ENCODE measurements at places on chromosomes 5 and 9.

GRCh38 chr5:18010053-18010452 lies 375.8 kb downstream of the TAF11L14 start:
- no peak for DNase-seq

- DNase-seq, result no peak
Observed at GRCh38 chr9:108040783-108041182, 551.2 kb upstream of the KLF4 start.

GRCh38 chr5:171401167-171401947 lies 13.7 kb downstream of the NPM1 start:
- no peak for DNase-seq

DNA sequence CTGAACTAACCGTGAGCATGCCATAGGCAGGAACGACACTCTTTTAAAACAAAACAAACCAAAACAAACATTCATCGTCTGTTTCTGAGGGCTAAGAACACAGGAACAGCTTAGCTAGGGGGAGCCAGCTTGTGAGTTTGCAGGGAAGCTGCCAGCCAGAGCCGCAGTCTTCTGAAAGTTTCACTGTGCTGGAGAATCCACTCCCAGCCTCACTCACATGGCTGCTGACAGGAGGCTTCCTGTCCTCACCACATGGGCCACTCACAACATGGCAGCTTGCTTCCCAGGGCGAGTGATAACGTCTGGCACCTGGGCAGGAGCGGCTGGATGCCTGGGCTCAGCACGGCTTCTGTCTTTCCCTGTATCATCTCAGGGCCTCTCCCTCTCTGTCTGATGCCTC lies 275.2 kb downstream of the MSX2 start:
- no peak for DNase-seq

- DNase-seq, result no peak
Observed at GRCh38 chr9:36222449-36222848, 31.7 kb downstream of the CLTA start.

- DNase-seq, result no peak
Observed at GRCh38 chr5:154278186-154278585, 87.7 kb downstream of the GALNT10 start.

DNA sequence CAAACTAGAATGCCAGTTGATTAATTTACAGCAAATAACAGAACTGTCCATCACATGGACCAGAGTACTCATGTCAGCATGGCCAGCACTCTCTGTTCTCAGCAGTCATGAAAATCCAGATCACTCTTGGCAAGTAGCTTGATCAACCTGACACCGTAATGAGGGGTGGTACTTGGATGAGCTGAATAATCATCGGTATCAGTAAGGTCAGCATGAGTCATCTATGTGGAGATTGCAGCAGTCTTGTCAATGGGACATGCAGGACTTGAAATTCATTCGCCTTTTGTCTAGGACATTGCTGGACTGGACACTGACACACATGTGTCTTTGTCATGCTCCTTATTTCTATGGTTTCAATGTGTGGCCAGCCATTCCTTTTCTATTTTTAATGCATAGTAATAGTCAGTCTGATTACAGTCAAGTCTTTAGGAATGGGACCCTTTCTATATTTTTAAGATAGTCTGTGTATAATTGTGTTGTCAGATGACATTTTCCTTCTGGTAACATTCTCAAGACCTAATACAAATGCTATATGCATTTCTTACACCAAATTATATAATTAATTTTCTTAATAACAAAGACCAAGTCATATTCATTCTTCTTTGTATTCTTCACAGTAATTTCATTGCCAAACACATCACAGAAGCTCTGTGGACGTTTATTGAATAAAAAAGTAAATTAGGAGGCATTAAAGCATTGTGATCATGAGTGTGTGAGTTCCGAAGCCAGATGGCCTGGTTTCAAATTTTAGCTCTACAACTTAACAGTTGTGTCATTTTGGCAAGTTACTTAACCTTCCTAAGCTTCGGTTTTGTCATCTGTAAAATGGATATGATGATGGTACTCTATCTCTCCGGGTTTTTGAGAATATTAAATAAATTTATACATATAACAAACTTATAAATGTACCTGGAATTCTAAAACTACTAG lies 57.4 kb downstream of the ADAMTSL1 start:
- no peak for DNase-seq

DNA sequence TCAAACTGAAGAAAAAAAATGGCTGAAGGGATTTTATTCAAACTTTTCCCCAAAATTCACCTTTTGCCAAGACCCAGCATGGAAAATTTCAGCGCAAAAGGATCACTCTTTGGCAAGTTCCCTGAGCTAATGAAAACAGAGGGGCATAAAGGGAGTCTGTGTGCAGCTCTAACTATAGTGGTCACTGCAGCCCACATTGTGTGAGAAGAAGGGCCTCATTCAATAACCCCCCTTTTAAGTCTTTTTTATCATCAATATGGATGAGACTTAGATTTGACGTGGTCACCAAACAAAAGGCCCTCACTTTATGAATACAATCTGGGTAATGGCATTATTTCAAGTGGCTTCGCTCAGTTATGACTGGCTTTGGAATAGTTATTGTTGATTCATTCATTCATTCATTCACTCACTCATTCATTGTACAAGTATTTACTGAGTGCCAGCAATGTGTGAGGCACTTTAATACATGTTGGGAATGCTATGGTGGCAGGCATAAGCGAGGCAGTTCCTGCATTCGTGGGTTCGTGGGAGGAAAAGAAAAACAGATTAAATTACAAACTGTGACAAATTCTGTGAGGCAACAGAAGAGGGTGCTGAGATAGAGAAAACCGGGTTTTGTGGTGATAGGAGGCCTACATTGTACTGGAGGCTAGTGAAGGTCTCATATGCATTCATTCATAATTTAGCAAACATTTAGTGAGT lies 145.7 kb upstream of the KLF4 start:
- DNase-seq, result no peak

DNA sequence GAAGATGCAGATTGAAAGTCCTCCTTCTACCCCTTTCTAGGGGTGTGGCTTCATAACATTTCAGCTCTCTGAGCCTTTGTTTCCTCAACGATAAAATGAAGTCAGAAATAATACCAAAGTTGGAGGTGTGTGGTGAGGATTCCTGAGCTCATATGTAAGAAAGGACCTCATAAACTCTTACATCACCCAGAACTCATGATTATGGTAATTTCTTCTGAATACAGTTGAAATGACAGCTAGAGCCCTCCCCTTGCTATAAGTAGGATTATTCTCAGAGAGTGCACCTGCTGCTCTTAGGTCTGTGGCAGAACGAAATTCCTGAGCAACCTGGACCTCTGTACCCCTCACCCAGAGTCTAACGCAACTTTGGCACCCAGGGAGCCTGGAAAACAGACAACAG lies 291.4 kb upstream of the KLF4 start:
- DNase-seq, result no peak

DNA sequence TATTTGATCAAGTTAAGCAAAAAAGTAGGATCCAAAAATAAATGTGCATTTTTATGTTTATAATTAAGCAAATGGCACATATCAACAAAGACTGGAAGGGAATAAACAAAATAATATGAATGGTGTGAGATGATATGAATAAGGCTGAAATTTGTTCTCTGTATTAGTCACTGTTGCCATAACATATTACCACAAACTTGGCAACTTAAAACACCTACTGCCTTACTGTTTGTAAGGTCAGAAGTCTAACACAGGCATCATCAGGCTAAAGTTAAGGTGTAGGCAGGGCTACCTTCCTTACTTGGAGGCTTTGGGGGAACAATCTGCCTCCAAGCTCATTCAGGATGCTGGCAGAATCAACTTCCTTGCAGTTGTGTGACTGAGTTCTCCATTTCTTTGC lies 19.3 kb downstream of the PGGT1B start:
- DNase-seq, result no peak

GRCh38 chr9:82080265-82080664 lies 91.7 kb downstream of the SPATA31D1 start:
- DNase-seq, result no peak

DNA sequence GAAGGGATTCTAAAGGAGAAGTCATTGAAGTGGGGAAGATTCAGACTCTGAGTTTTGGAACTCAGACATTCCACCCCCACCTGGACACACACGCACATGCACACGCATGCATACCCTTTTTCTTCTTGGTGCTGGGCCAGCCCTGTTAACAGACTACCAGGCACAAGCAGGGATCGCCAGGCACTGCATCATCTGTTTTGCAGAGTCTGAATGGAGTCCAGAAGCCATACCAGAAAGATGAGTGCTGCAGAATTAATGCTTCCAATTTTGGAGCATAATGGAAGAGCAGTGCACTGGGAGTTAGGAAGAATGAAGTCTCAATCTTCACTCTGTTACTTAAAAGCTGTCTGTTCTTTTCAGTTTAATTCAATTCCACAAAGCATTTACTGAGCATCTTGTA lies 95.5 kb downstream of the PDE8B start:
- no peak for DNase-seq

DNA sequence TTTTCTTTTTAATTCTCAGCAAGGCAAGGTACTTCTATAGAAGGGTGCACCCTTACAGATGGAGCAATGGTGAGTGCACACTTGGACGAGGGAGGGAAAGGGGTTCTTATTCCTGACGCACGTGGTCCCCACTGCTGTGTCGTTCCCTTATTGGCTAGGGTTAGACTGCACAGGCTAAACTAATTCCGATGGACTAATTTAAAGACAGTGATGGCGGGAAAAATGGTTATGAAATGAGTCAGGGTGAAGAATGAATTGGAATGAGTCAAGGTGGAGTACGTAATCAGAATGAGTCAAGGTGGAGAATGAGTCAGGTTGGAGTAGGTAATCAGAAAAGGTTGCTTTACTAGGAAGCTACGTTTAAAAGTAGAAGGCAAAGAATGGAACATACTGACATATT lies 2.1 kb upstream of the HMGCS1 start:
- no peak for DNase-seq

DNA sequence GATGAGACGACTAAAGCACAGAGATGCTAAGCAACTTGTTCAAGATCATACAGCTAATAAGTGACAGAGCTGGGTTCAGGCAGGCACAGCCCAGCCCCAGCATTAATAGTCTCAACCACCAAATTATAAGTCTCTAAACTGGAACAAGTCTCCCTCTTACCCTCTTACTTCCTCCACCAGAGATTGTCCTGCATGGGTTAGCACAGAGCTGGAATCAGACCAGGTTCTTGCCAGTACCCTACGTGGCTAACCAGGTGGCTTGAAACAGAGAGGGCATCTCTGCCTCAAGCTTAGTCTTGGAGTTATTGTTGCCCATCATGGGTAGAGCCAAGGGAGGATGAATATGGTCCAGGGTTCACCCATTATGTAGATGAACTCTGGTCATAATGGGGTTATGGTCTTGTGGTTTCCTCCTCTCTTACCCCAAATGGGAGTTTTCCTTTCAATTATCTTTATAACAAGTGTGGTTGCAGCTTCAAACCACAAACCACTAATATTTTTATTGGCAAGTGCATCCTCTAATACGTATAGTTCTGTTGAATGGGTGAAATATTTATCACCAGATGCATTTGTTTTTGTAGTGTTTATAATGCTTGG lies 8.3 kb upstream of the XPA start:
- DNase-seq, result no peak

GRCh38 chr9:18598969-18599368 lies 125.0 kb downstream of the ADAMTSL1 start:
- DNase-seq, result no peak

GRCh38 chr5:140126315-140127012 lies 727 bp downstream of the IGIP start:
- DNase-seq, result no peak

- no peak for DNase-seq
Observed at GRCh38 chr9:113266174-113266573, 9.2 kb downstream of the CDC26 start.

DNA sequence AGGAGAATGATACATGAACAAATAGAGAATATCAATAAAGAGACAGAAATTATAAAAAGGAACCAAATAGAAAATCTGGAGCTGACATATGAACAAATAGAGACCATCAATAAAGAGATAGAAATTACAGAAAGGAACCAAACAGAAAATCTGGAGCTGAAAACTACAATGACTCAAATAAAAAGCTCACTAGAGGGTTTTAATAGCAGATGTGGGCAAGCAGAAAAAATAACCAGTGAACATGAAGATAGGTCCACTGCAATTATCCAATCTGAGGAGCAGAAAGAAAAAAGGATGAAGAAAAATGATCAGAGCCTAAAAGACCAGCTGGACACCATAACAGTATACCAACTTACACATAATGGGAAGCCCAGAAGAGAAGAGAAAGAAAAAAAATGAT lies 353.7 kb downstream of the ARL15 start:
- no peak for DNase-seq

DNA sequence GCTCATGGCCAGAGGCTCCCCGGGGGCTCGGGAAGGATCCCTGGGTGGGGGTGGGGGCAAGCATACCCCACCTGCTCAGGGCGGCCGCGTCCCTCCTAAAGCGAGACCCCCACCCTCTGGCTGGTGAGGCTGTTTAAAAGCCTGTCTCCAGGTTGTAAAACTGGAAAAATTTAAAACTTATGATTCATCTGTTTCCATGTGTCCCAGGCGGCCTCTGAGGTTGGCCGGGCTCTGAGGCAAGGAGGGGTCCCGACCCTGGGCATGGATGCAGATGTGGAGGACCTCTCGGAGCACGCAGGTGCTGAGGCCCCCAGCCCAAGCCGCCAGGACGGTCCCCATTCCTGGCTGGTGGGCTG lies 24.2 kb upstream of the TMEM250 start:
- no peak for DNase-seq

- no peak for DNase-seq
Observed at GRCh38 chr5:57538341-57538955, 55.8 kb upstream of the ACTBL2 start.

DNA sequence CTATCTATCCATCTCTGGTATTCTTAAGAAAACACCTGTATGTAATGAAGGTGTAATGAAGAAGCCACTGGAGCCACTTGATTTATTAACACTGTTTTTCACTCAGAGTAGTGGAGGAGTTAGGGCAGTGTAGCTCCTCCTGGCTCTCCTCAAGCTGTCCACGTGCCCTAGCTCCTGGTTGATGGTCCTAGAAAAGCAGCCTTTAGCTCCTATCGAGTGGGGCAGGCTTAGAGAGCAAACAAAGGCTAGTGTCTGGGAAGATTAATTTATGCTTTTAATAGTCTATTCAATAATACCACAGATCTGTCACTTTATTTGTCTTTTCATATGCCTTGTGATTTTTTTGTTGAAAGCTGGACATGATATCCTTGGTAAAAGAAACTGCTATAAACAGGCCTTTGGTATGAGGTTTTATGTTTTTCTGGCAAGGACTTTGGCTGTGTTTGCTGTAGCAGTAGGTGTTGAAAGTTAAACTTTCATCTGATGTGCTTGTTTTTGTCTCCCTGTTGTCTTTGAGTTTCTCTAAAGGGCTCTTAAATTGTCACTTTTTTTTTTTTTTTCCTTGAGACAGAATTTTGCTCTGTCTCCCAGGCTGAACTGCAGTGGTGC lies 141.1 kb downstream of the GCNT1 start:
- DNase-seq, result no peak

DNA sequence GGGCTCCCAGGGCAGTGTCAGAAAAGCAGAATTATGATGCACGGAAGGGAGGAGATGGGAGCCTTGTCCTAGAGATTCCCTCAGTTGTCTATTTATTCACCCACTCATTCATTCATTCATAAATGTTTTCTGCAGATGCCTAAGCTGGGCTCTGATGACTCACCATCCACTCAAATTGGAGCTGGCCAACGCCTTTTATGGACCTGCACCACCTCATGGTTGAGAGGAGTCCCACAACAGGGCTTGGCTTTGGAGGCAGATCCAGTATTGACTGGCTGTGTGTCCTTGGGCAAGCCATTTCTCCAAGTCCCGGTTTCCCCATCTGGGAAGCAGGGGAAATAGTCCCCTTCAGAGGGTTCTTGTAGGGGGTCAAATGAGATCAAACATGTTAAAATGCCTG lies 227.8 kb downstream of the MELK start:
- no peak for DNase-seq

GRCh38 chr5:58060996-58061395 lies 398.9 kb downstream of the PLK2 start:
- DNase-seq, result no peak

Measured in stimulated activated CD8-positive, alpha-beta memory T cell treated with anti-CD3 and anti-CD28 coated beads, Interleukin-7, amount 100 ng/mL, for 24 hours (primary cell).